Right renal cortex interstitium (tissue), 3 donors: ENCODE measurements at places on chromosomes 6 and 20.

DNA sequence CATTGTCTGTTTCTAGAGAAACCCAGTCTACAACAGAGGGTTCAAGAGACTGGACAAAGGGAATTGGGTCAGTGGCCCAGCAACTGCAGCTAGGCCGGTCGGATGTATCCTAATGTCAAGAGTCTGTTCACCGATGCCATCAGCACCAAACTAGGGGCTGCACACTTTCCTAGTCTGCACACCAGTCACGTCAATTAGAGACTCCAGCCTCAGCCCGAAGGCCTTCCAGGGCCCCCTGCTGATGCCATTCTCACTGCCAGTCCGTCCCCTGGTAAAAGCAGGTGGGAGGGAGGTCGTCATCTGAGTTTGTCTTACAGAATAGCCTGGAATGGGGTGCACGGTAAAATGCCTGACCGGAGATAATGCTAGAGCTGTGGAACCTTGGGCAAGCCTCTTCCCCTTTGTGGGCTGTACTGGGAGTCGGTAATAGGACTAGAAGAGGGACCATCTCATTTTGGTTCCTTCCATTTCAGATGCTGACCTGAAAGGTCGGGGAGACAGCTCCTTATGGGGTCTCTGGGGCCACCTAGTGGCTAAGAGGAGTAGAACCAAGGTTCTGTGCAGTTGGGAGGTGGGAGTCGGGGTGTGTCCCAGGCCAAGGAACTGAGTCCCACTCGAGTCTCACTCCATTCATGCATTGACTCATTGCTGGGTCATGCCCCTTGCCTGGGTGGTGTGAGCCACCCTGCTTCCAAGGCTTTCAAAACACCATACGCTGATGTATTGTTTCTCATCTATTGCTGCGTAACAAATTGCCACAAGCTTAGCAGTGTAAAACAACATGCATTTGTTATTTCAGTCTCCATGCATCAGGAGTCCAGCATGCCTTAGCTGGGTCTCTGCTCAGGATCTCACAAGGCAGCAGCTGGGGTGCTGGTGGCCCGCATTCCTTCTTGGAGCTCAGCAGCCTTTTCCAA, 5.1 kb downstream of the SOX12 start:
- DNase-seq = no peak

DNA sequence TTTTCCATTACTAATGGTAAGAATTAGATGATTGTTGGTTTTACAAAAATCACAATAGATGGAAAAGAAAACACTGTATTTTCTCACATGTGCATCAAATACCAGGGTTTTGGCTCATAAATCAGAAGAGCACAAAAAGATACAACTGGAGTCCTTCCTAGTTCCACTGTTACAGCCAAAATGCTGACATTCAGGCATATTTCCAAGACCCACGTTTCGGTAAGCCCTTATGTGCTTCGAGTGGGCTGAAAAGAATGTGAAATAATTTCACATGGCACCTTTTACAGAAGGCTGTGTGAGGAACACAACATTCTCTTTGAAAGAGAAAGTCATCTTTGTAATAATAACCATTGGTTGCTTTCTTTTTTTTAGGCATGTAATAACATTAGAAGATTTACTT, 326.7 kb upstream of the FLRT3 start:
- DNase-seq = no peak

DNA sequence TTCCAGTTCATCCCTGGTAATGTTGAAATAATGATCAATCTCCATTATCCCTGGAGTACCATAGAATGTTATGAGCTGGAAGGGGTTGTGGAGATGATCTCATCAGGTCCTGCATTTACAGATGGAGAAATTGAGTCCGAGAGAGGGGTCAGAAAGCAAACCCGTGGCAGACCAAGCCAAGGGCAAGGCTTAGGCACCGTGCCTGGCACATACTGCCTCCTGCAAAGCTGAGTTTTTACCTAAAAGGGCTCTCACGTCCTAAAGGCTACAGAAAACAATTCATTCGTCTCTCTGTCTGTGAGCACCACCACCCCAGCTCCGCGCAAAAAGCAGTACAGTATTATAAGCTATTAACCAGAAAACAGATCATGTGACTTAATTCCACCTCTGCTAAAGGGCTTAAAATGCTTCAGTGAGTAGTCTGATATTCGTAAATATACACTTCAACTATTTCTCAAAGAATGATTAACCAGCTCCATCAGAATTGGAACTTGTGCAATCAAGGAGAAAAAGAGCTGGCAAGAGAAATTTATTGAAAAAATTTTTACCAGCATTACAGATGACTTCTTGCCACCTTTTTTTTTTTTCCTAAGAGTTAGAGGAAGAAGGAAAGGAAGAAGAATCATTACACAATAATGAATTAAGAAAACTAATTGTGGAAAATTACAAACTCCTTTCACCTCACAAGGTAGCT, 3.4 kb upstream of the PARD6B start:
- no peak for DNase-seq

DNA sequence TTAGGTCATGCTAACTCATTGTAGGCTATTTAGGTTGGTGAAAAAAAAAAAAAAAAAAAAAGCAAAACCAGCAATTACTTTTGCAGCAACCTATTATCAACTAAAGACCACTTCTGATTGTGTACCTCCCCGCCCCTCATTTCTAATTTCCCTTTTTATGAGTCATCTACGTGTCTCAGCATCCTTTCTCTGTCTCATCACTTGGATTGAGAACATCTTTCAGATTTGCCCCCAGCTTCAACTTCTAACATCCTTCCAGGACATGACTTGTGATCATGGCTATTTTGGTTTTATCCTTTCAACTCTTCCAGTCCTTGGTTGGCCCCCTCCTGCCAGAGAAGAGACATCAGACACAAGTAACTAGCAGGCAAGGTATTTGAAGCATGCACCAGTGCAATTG, 156.7 kb upstream of the CCN2 start:
- no peak for DNase-seq

DNA sequence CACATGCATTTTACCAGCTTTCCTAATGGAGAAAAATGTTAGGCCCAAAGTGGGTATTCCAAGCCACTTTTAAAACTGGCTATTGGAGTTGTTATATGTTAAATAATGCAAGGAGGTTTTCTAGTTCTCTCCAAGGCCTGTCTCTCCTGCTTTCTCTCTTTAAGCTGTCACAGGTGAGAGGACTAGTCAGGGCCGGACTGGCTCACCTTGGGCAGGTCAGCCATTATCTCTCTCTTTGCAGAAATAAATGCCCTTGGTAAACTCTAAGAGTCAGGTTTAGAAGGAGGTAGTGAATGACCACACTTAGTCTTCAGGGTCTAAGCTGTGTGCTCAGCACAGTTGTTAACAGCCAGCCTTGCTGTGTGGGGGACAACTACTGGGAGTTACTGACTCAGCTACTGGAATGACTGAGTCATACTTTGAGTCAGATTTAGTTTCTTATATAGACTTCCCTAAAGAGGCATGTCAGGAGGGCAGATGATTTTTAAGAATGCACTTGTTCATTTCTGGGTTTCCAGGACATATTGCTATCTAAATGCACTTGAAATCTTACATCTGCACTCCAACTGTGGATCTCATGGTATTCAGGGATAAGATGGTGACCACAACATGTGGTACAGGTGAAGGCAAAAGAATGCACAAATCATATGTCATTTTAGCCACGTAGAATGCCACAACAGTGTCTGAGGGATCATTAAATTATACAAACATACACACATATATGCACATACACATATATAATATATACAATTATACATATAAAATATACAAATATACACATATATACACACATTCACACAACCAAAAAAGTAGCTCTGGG, 719.4 kb downstream of the EPM2A start:
- no peak for DNase-seq

DNA sequence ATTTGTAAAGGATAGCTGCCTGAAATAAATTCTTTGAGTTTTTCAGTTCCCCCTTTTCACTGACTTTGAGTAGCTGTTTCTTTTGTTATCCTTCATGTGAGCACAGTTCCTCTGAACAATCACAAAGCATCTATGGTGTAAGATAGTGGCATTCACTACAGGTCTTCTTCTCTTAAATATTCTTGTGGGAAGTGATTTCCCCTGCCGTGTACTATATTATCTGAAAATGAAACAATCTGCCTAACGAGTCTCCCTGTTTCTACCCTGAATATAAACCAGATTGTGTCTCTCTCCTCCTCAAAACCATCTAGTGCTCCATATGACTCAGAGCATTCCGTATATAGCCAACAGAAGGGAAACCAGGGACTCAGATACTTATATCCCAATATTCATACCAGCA, 380.1 kb upstream of the SOX4 start:
- DNase-seq = no peak

- DNase-seq = no peak
Observed at GRCh38 chr20:52577696-52578095, 386.1 kb upstream of the ZFP64 start.

GRCh38 chr20:36094497-36094896, 60.0 kb upstream of the EPB41L1 start:
- no peak for DNase-seq

DNA sequence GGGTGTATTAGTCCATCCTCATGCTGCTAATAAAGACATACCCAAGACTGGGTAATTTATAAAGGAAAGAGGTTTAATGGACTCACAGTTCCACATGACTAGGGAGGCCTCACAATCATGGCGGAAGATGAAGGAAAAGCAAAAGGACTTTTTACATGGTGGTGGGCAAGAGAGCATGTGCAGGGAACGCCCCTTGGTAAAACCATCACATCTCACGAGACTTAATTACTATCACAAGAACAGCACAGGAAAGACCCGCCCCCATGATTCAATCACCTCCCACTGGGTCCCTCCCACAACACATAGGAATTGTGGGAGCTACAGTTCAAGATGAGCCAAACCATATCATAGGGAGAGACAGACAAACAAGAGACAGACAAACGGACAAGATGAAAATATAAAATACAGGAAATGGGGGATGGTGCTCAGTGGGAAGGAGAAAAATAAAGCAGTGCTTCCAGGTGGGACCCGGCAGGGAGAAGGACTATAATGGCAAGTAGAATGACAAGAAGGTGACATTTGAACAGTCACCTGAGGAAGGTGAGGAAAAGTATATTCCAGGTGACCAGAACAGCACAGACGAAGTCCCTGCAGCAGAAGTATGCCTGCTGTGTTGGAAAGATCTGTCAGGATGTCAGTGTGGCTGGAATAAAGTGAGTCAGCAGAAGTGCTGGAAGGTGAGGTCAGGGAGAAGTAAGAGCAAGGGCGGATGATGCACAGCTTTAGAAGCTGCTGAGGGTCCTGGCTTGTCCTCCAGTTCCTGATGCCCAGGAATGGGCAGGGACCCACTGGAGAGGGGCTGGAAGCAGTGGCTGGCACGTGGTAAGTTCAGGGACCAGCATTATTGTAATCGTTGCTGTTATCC, 61.1 kb downstream of the SLC2A10 start:
- DNase-seq = no peak

DNA sequence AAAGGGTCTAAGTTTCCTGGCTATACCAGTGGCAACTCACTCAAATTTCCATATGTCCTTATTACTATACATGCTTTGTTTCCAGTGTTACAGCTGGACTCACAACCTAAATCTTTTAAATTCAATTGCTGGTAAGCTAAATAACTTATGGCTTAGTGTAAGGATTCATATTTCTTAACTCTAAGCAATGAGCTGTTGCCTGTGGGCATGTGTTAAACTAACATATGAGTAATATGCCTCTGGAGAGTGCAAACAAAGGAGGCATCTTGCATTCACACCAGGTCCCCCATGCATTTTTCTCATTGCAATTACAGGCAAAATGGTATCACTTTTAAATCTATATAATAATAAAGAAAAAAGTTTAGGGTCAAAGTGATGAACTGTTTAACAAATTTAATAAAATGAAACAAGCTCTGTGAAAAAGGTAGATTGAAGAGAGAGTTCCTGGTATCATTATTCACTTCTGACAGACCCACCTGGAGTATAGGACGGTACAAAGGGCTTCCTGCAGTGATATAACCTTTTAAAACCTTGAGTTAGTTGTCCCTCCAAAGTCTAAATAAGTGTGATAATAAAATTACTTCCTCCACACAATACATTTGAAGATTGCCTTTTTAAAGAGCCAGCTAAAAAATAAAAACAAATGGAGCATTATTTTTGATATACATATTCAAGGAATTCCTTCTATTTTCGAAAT, 57.6 kb upstream of the HMGCLL1 start:
- DNase-seq = no peak

DNA sequence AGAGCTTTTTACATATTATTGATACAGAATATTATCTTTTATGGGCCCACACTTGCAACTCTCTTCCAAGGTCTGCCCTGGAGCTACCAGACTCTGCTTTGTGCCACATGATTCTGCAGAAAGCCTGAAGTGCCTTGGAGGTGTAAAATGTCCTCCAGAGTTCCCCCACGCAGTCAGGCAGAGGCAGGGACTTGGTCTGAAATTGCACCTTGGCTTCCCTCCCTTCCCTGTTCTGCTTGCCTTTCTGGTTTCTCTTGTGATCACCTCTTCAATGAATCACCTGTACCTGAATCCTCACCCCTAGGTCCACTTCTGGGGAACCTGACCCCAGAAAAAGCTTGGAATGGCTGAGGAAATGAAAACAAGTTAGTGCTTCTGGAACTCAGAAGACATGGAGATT, 43.0 kb upstream of the TGM2 start:
- DNase-seq = no peak

DNA sequence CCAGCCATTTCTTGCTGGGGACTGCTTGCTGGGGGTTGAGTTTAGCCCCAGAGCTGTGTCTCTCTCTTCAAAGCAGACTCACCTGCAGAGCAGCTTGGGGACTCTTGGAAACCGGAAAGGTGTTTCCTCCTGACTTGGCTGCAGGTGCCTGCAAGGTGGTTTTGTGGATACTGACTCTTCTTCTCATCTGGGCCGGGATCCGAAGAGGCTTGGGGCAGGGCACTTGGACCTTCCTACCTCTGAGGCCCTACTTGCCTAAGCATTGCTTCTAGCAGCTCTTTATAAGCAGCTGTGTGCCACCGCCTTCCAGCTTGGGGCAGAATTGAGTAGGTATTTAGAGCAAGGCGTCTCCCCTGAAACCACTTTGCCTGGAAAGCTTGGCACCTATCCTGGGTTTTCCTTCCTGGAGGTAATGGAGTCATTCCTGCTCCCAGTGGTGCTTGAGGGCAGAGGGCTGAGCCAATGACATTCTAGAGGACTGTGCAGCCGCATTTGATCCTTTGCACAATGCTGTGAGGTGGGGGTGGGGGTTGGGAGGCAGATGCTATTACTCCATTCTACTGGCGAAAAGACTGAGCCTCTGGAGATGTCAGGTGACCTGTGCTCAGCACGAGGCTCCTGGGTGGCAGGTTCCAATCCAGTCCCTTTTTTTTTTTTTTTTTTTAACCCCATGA, 3.4 kb upstream of the CTSZ start:
- no peak for DNase-seq

DNA sequence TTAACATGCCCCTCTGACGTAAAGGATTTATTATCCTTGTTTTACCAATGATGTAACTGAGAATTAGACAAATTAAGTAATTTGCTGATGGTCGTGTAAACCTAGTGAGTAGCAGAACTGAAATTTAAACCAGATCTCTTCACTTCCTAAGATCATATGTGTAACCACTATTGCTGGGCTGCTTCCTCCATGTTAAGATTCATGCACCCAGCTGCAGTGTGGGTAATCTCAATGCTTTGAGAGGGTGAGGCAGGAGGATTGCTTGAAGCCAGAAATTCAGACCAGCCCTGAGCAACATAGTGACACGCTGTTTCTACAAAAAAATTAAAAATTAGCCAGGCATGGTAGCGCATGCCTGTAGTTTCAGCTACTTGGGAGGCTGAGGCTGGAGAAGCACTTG, 97.9 kb downstream of the L3MBTL3 start:
- DNase-seq = no peak

- no peak for DNase-seq
Observed at GRCh38 chr20:47263080-47263464, 93.4 kb downstream of the ZMYND8 start.

- no peak for DNase-seq
Observed at GRCh38 chr6:134000443-134000842, 47.4 kb downstream of the TBPL1 start.
